ENCODE measurements at places on chromosomes 6 and 20. TPM values are rescaled to one million over a fixed set of nuclear protein-coding genes. Genes with fewer than 3 reads are reported as not detected.
A peak's percentile ranks its signal among the peaks of the same experiment; 100 is the strongest.

DNA sequence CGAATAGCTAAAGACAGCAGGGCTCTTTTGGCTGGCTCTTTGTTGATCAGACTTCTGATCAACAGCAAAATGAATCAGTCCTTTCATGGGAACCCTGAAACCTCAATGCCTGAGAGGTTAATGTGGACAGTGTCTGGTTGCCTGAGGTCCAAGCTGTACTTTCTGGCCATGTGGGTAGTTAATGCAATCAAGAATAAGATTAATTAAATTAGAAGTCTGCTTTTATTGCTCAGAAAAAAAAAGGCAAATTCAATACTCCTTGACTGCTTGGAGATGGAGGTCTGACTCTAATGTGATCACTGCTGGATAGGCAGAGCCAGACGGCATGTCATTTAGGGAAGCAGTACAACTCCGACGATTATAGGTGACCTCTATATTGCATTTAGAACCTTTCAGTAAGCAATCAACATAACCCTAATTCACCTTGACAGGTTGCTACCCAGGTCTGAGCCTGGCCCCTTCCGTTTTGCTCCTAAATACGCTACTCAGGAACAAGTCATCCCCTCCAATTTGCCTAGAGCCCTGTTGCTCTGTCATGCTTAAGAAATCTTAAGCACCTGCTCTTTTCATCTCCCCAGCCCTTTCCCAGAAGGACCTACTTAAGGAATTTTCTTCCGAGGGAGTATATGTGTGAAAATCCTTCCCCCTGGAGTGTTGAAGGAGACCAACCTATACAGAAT lies 370.0 kb upstream of the SPTLC3 start:
- no peak for DNase-seq
- H3K36me3 ChIP-seq, result no peaks in the 10 kb centered on the region
- H3K27ac ChIP-seq, result no peak overlapping the region
- no peaks in the 10 kb centered on the region for H3K4me1 ChIP-seq
- no peaks in the 10 kb centered on the region for H3K27me3 ChIP-seq

LTB gene
- not detected for polyA plus RNA-seq

GRCh38 chr6:30100585-30101443 lies 12.1 kb downstream of the TRIM31 start:
- peaks cover 39% of the 10 kb centered on the region for H3K27me3 ChIP-seq
- peaks cover 3% of the 10 kb centered on the region for H3K4me1 ChIP-seq
- no peak for DNase-seq
- H3K36me3 ChIP-seq, result no peaks in the 10 kb centered on the region
- H3K27ac ChIP-seq, result no peak overlapping the region

DNA sequence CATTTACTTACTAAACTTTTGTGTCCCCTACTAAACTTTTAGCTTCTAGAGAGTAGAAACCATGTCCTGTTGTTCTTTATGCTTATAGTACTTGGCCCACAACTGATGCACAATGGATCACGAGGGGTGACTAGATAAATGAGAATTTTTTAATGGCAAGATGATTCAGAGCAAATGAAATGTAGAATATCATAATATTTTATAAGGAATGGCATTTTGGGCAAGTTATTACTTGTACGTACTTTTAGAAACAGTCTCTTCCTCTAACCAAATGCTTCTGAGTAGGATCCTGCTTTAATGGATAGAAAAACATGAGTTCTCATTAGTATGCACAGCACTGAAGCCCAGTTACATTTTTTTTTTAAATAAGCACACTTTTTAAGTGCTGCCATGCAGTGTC lies 336.3 kb downstream of the NRN1 start:
- H3K4me3 ChIP-seq, result no peak overlapping the region
- no peaks in the 10 kb centered on the region for H3K27me3 ChIP-seq
- H3K4me1 ChIP-seq, result peaks cover 17% of the 10 kb centered on the region

DNA sequence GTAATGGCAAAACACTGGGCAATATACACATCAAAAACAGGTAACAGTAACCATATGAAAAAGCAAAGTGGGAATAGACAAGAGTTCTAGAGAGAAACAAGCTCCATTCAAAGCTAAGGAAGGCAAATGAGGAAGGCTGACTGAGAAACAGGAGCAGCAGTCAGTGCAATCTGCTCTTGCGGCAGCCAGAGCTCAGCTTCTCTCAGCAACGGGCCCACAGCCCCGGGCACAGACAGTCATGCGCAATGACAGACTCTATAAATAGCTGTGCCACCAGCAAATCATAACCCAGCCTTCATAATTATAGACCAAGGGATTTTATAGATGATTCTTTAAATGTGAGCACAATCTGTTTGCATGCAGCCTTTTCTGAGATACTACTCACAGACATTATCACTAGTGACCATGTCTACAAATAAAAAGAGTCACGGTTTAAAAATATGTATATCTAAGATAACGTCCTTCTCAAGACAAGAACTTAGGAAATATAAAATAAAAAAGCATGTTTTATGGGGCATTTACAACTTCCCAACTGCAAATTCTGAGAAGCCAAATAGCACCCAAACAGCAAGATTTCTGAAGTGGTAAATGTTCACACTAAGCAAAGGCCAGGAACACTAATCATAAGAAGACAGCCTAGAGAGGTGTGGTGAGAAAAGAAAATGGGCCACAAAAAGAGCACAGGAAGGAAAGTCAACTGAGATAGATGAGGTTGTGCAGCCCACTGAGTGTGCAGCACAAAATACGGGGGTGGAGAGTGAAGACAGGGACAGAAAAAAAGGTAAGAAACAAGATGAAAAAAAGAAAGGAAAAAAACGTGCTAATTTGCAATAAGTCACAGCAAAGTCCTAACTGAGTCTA lies 39.9 kb upstream of the BEND6 start:
- no peak overlapping the region for H3K4me3 ChIP-seq
- no peak overlapping the region for H3K27ac ChIP-seq
- no peak for DNase-seq
- H3K4me1 ChIP-seq, result peaks cover 24% of the 10 kb centered on the region

GRCh38 chr20:62710886-62711702 lies 2.5 kb downstream of the NTSR1 start:
- peaks cover 24% of the 10 kb centered on the region for H3K27me3 ChIP-seq
- H3K36me3 ChIP-seq, result no peaks in the 10 kb centered on the region
- H3K4me1 ChIP-seq, result no peaks in the 10 kb centered on the region
- no peak for DNase-seq
- no peak overlapping the region for H3K4me3 ChIP-seq
- peak overlapping the region; percentile 59 for H3K27ac ChIP-seq

NRN1 gene
- 0.12 TPM for polyA plus RNA-seq

GRCh38 chr6:157187182-157188083 lies 135.9 kb downstream of the TMEM242 start:
- no peak overlapping the region for H3K4me3 ChIP-seq
- DNase-seq, result no peak
- no peak overlapping the region for H3K27ac ChIP-seq
- peaks cover 2% of the 10 kb centered on the region for H3K4me1 ChIP-seq

VSX1 gene
- not detected for polyA plus RNA-seq

GRCh38 chr20:44196271-44196670 lies 9.3 kb upstream of the JPH2 start:
- no peaks in the 10 kb centered on the region for H3K27me3 ChIP-seq
- H3K4me1 ChIP-seq, result peaks cover 10% of the 10 kb centered on the region
- no peak overlapping the region for H3K4me3 ChIP-seq
- DNase-seq, result no peak
- H3K27ac ChIP-seq, result no peak overlapping the region

SCRT2 gene
- not detected for polyA plus RNA-seq

DNA sequence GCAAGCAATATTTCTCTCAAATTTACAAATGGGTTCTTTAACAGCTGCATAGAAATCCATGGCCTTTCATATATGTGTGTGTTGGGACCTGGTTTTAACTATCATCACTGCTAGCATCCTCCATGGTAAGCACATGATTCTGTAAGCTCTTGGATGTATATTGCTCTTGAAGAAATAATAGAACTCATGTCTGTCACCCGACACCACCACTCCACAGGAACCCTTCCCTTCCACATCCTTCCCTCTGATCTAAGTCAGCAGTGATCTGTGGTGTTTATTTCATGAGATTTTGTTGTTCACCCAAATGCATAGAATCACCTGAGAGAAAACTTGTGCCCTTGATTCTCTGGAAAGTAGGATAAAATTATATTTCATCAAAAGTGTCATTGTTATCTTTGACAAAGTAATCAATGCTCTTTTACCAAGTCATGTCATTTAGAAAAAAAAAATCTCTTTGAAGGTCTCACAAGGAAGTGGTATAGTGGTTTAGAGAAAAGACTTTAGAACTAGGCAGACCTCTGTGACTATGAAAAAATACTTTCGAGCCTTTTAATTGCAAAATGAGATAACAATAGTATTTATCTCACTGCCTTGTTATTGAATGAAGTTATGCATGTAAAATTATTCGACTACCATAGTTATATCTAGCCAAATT lies 649.8 kb upstream of the SLC35B3 start:
- H3K36me3 ChIP-seq, result no peaks in the 10 kb centered on the region
- no peak overlapping the region for H3K27ac ChIP-seq
- DNase-seq, result no peak
- no peaks in the 10 kb centered on the region for H3K4me1 ChIP-seq

VGLL2 gene
- polyA plus RNA-seq, result not detected

- H3K27ac ChIP-seq, result no peak overlapping the region
- DNase-seq, result no peak
These were observed 71.3 kb downstream of the ZMYND8 start for GRCh38 chr20:47285189-47285588.

- H3K27me3 ChIP-seq, result no peaks in the 10 kb centered on the region
- no peak for DNase-seq
- H3K4me3 ChIP-seq, result no peak overlapping the region
These were observed 43.1 kb downstream of the ARID1B start for GRCh38 chr6:156820089-156820798.

- H3K27ac ChIP-seq, result no peak overlapping the region
- H3K4me1 ChIP-seq, result no peaks in the 10 kb centered on the region
- no peak overlapping the region for H3K4me3 ChIP-seq
- H3K27me3 ChIP-seq, result no peaks in the 10 kb centered on the region
These were observed 20.8 kb upstream of the ERVFRD-1 start for GRCh38 chr6:11132194-11132888.

GRCh38 chr6:26304797-26305640 lies 60.0 kb upstream of the BTN3A2 start:
- H3K36me3 ChIP-seq, result no peaks in the 10 kb centered on the region
- peak overlapping the region; percentile 64 for H3K27ac ChIP-seq
- peak; percentile 95 for DNase-seq

CAGE1 gene
- not detected for polyA plus RNA-seq

DNA sequence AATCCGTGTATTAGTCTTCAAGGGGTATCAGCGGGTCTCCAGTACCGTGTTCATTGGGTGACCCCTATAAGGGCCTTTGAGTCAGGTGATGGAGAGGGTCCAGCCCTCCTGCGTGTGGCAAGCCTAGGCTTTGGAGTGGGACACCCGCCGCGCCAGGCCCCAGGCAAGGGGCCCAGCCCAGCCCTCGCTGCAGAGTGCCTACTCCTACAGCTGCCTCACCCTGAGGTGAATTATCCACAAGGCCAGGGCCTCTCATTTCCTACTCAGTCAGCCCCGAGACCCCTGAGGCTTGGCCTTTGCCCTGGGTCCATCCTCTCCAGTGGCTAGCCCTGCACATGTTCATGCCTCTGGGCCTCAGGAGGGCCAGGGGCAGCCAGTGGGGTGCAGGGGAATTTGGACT lies 45.1 kb downstream of the TMEM242 start:
- no peak overlapping the region for H3K27ac ChIP-seq
- H3K27me3 ChIP-seq, result no peaks in the 10 kb centered on the region
- H3K4me1 ChIP-seq, result peaks cover 2% of the 10 kb centered on the region
- DNase-seq, result no peak
- no peaks in the 10 kb centered on the region for H3K36me3 ChIP-seq

DNA sequence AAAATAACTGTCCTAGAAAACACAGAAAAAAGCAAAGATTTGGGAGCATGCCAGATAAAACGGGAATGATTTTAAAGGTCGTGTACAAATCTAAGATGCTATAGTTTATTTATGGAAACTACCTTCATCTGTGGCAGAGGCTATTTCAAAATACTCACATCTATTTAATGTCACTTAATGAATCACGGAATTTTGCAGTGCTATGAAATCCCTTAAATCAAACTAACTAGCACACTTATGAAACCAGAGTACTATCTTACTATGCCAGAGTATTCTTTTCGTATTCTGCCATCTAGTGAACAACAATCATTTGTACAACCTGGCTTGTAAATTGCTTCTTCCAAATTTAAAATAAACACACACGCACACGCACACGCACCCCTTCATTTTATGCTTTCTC lies 77.9 kb upstream of the BMP5 start:
- no peak overlapping the region for H3K27ac ChIP-seq
- no peaks in the 10 kb centered on the region for H3K36me3 ChIP-seq
- peak; percentile 86 for DNase-seq

DEFB119 gene
- polyA plus RNA-seq, result not detected

DNA sequence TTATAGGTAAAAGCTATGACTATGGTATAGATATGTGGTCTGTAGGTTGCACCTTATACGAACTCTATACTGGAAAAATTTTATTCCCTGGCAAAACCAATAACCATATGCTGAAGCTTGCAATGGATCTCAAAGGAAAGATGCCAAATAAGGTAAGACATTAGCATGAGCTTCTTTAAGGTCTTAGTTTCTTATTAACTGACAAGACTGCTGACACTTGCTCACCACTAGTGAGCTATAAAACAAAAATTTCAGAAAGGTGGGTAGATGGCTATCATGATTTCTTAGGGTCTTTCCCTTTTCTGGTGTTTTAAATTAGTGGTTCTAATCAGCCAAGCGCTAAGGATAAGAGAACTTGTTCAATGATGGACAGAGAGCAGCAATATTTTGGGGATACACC lies 21.9 kb downstream of the FAM217A start:
- peaks cover 7% of the 10 kb centered on the region for H3K36me3 ChIP-seq
- DNase-seq, result no peak
- peaks cover 15% of the 10 kb centered on the region for H3K4me1 ChIP-seq
- H3K4me3 ChIP-seq, result no peak overlapping the region
- no peak overlapping the region for H3K27ac ChIP-seq

DNA sequence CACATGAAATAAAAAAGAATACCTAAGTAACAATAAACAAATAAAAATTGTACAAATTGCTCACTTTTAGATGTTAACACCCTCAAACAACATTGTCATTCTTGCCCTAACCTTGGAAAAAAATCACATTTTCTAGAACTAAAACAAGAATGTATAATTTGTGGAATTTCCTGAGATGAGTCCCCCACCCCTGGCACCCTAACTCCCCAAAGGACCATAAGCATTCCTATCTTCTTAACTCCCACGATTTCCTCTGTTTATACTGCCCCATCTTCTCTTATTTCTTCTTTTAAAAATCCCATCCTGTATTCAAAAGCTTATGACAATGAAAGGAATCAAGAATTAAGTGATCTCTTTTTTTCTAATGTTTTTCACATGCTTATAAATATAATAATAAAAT lies 70.9 kb downstream of the IBTK start:
- H3K27me3 ChIP-seq, result no peaks in the 10 kb centered on the region
- no peak for DNase-seq
- H3K27ac ChIP-seq, result no peak overlapping the region

- no peak overlapping the region for H3K27ac ChIP-seq
- no peaks in the 10 kb centered on the region for H3K4me1 ChIP-seq
- H3K36me3 ChIP-seq, result no peaks in the 10 kb centered on the region
- no peak for DNase-seq
These were observed 88.9 kb upstream of the FOXQ1 start for GRCh38 chr6:1222728-1223595.

- no peak overlapping the region for H3K4me3 ChIP-seq
- no peak overlapping the region for H3K27ac ChIP-seq
- peak; percentile 60 for DNase-seq
- no peaks in the 10 kb centered on the region for H3K27me3 ChIP-seq
- H3K4me1 ChIP-seq, result no peaks in the 10 kb centered on the region
- no peaks in the 10 kb centered on the region for H3K36me3 ChIP-seq
These were observed 223.4 kb downstream of the FOXC1 start for GRCh38 chr6:1832844-1833787.

ITPR3 gene
- polyA plus RNA-seq, result 36.8 TPM

CUTA gene
- 347 TPM for polyA plus RNA-seq

- H3K27me3 ChIP-seq, result no peaks in the 10 kb centered on the region
- H3K27ac ChIP-seq, result no peak overlapping the region
- H3K4me3 ChIP-seq, result no peak overlapping the region
- no peaks in the 10 kb centered on the region for H3K4me1 ChIP-seq
These were observed 34.9 kb upstream of the TINAG start for GRCh38 chr6:54273214-54273820.
